T-helper 2 cell treated with Interferon-gamma antibody and Interleukin-4, amounts not matched to agents 5 μg/mL and 100 μg/mL, for 36 hours (primary cell): ENCODE measurements at places on chromosomes 6 and 20.

DNA sequence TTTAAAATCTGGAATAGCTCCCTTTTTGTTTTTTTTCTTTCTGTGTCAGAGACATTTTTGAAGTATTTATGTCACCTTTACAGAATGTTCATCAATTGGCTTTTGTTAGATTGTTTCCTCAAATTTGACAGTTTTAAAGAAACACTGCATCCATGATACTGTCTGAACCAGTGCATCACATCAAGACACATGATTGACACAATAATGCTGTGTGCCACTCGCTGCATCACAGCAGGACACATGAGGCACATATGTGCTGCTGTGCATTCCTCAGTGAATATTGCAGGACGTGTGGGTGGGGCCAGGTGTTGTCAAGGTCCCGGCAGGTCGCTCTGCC lies 37.4 kb downstream of the ERMARD start:
- DNase-seq = no peak

DNA sequence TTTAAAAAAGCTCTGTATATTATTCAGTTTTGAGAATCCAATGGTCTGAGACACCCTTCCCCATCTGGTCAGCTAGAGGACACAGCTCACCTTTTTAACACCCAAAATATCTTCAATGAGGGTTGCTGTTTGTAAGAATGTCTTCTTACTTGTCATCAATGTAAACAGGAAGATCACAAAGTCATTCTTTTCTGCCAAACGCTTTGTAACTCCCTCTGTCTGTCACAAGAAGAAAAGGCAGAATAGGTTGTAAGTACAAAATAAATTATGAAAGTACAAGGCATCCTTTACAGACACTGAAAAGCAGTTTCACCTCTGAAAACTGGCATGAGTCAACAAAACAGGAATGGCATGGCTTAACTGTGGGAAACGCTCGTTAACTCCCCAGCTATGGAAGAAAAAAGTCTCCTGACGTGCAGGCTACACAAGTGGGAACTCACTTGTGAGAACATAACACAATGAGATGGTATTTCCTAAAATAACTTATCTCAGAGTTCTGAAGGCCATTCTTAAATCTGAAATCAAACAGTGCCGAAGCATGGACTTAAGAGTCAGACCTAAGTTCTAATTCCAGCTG lies 42.7 kb downstream of the TRPC4AP start:
- no peak for DNase-seq

DNA sequence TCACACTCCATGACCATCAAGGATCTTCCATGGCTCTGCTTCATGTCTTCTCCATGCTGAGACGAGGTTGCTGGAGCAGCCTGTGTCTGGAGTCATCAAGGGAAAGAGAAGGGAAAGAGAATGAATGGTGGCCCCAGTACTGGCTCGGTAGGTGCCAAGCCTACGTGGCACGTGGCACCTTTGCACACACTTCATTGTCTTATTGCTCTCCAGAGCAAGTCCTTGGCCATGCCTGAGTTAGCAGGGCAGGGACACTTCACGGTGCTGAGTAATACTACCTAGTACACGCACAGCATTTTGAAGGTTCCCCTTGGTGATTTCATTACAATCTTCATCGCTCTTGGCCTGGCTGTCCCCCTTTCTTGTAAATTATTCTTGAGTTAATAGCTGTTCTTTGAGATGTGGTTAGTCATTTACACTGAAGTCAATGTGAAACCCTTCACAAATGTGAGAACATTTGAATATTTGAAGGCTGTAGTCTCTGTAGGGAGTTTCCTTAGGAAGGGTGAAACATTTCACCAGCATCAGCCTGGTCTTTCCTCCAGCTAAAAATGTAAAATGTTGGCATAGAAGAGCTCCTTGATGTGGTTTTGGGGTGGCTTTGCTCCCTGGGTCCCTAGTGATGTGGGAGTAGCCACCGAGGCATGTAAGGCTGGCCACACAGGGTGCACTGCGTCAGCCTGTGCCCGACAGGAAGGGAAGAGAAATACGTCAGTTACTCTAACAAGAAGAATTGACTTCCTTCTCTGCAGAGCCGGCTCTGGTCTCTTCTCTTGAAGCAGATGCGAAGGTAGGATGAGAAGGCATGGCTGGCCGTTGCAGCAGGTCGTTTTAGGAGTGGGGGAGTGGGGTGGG lies at the start of gene SYTL3:
Gene SYTL3 (plus strand): TSS at position 766 of the 855 bp plus-strand sequence. CDS start 13,215 bp downstream, outside the sequence.
- peak; percentile 94 for DNase-seq

DNA sequence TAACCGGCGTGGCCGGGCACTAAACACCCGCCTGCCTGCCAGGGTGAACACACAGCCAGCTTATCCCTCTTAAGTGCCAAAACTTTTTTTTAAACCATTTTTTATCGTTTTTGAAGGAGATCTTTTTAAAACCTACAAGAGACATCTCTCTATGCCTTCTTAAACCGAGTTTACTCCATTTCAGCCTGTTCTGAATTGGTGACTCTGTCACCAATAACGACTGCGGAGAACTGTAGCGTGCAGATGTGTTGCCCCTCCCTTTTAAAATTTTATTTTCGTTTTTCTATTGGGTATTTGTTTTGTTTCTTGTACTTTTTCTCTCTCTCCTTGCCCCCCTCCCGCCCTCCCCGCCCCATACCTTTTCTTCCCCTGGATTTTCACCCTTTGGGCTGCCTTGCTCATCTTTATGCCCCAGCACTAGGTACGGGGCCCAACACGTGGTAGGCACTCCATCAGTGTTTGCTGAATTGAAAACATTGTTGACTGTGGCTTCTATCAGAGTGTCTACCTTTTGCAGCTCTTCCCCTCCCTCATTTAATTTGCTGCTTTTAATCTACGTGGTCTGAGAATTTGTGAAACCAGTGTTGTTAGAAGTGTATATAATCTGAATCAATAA lies 1.5 kb downstream of the ZCCHC3 start:
- no peak for DNase-seq

GRCh38 chr6:125974214-125974866 lies 12.0 kb upstream of the TRMT11 start:
- DNase-seq = no peak

GRCh38 chr20:17712708-17713107 lies 12.9 kb downstream of the BANF2 start:
- no peak for DNase-seq

GRCh38 chr6:111565326-111566221 lies 40.1 kb downstream of the TRAF3IP2 start:
- no peak for DNase-seq

- DNase-seq = peak; percentile 10
These were observed 983 bp upstream of the KCNQ5 start for GRCh38 chr6:72620871-72621290.

- no peak for DNase-seq
These were observed 9.9 kb downstream of the BCL2L1 start for GRCh38 chr20:31712564-31713311.

DNA sequence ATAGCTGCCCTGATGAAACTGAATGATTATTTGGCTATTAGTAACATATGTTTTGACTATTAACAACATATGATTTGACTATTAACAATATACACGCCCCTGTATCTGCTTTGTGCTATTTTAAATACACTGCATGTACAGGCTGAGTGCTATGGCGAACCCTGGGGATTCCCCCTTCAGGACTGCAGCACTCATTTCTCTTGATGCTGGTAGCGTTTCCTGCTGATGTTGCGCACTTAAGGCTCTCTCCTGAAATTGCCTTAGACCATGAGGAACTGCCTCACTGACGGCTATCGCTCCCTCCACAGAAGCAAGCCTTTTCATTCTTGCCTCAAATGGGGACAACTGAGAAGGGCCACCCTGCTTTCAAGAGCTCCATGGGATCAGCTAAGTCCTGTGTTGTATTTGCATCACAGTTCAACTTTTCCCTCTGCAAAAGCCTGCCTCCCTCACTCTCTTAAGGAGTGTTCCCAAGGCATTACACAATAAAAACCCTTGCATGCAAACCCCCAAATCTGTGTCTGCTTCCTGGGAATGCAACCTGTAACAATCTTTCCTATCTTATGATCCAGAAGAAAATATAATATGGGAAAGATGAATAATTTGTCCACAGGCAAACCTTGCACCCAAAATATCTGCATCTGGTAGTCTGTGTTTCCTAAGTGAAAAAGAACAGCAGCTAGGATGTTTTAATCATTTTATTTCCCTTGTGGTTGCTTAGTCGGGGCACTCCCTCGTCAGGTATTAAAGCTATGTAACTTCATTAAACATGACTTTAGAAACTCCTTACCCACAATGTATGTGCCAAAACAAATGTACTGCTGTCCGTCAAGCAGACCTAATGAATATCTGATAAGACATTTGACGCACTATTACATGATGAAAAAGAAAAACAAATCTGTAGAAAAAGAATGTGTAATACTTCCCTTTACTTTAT lies 456.4 kb downstream of the COL12A1 start:
- no peak for DNase-seq

- no peak for DNase-seq
These were observed 4.0 kb downstream of the ELMO2 start for GRCh38 chr20:46402331-46402811.

DNA sequence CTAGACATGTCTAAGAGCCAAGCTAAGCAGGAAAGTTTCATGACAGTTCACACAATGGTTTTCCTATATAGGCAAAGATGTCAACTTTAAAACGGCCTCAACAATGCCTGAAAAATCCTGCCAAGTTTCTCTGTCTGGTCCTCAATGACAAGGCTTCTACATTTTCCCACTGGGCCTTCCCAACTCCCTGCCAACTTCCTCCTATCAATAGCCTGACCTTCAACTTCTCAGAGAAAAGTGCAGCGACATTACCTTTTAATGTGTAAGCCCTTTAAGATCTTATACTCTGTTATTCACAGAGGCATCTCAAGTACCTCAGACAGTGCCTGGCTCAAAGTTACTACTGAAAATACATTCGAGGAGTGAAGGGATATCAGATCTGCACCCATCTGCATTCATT lies 56.2 kb upstream of the BTBD3 start:
- DNase-seq = no peak

DNA sequence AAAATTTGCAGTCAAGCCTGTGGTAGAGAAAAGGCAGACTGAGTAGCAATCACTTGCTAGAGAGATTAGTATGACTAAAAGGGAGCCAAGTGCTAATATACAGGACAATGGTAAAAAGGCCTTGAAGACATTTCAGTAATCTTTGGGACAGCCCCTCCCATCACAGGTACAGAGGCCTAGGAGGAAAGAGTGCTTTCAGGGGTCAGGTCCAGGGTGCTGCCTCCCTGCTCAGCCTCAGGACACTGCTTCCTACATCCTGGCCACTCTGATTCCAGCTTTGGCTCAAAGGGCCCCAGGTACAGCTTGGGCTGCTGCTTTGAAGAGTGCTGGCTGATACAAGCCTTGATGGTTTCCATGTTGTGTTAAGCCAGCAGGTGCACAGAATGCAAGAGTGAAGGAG lies 543.5 kb downstream of the MMUT start:
- DNase-seq = no peak

GRCh38 chr6:149313070-149313469 lies 4.4 kb upstream of the TAB2 start:
- DNase-seq = no peak

- no peak for DNase-seq
These were observed 745.4 kb upstream of the ADGRB3 start for GRCh38 chr6:67889682-67889995.

DNA sequence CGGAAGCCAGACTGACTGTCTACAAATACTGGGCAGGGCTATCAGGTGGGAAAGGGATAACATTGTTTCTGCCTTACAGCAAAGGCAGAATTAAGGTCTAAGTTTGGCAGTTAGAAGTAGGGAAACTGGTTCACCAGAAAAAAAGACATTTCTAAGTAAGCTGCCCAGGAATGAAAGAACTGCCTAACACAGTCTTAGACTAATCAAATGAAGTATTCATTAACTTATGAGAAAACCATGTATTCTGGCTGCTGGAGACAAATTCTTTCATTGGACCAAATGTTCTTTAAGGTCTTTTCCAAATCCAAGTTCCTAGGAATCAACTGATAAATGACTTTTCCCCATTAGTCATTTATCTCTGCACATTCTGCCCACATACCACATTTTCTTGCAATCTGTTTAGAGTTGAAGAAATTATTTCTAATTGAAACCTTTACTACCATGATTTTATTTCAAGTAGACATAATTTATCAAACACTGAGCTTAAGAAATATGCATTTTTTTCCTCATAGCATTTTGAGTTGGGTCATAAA lies 120.3 kb upstream of the OGFRL1 start:
- no peak for DNase-seq

GRCh38 chr6:66638518-66638917 lies 931.5 kb upstream of the EYS start:
- DNase-seq = no peak

GRCh38 chr6:41708856-41709255 lies 26.6 kb downstream of the TFEB start:
- no peak for DNase-seq

DNA sequence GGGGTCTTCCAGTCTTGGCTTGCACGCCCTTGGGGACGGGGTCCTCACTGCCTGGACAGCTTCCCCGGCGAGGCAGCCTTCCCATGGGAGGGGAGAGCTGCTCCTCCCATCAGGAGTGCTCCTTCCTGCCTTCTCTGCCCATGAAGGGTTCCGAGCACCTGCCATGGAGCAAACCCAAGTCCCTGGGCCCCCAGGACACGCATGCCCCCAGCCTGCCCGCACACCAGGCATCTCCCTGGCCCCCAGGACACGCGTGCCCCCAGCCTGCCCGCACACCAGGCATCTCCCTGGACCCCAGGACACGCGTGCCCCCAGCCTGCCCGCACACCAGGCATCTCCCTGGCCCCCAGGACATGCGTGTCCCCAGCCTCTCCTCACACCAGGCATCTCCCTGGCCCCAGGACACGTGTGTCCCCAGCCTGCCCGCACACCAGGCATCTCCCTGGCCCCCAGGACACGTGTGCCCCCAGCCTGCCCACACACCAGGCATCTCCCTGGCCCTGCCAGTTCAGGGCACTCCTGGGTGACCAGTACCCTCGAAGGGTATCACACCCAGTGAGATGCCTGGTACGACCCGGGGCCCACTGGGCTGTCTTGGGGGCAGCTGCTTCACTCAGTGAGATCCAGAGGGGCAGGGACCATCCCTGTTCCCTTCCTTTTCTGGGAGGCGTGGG lies 21.7 kb downstream of the COL20A1 start:
- no peak for DNase-seq

- DNase-seq = no peak
These were observed 90.1 kb upstream of the EDN1 start for GRCh38 chr6:12200015-12200564.

GRCh38 chr6:110595112-110595511 lies 118.7 kb upstream of the SLC22A16 start:
- no peak for DNase-seq

DNA sequence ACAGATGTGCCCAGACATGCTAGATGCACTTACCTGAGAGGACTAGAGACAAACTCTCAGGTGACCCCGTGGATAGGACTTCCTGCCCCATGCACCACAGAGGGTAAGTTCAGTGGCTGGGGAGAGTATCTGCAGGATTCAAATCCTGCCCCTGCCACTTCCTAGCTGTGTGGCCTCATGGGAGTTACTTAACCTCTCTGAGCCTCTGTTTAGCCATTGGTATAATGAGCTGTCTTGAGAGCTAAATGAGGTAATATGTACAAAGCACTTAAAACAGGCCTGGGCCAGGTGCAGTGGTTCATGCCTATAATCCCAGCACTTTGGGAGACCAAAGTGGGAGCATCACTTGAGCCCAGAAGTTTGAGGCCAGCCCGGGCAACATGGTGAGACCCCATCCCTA lies 59.3 kb downstream of the GRM4 start:
- DNase-seq = no peak
